ENCODE measurements at places on chromosomes 13 and 19.

DNA sequence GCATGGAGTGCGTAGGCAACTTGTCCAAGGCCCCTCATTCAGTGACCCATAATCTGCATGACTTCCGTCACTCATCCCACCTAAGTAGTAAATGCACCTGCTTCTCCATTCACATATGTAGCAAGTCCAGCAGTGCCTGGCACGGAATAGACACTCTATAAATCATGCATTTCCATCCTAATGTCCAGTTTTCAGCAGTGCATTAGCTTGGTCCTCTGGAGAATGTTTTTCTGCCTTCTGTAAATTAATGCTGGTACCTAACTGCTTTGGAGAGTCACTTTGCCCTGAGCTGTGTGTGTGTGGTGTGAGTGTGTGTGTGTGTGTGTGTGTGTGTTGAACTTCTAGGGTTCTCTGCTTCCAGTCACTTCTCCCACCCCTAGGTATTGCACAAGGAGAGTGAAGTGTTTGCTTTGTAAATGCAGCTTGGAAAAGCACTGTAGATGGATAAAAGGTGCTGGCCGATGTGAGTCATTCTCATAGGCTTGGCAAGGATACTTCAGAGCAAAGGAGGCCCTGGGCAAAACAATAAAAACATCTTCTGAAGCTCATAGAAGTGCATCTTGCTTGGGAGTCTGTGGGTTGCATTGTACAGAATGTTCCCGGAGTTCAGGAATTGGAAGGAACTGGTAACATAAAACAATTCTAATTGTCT lies 181.8 kb downstream of the KATNAL1 start:
- no peak for DNase-seq

DNA sequence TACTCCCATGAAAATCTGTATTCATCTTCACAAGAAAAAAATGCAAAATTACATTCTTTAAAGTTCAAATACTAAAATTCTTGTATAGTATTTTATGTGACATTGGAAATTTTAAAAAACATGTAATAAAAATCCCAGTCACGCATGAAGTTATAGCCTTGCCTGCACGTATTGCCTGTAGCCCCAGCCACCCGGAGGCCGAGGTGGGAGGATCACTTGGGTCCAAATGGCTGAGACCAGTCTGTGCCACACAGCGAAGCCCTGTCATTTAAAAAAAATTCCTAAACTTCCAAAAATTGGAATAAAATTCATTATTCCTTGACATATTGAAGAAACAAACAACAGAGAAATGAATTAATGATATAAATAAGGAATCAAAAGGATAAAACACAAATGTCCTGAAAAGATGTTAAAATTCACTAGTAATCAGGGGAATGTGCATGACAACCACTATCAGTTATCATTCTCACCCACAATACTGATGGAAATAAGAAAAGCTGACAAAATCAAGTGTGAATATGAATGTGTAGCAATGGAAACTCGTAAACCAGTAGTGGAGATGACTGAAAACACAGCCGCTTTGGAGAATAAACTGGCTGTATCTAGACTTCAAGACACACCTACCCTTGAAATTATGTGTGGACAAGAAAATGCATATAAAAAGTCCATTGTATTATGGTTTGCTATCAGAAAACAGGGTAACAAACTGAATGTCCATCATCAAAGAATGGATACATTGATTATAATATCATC lies 7.5 kb downstream of the CARD8 start:
- no peak for DNase-seq

GRCh38 chr19:10817291-10818038 lies 18.5 kb downstream of the TMED1 start:
- no peak for DNase-seq

GRCh38 chr19:38915329-38916321 lies 3.6 kb upstream of the CCER2 start:
- no peak for DNase-seq

DNA sequence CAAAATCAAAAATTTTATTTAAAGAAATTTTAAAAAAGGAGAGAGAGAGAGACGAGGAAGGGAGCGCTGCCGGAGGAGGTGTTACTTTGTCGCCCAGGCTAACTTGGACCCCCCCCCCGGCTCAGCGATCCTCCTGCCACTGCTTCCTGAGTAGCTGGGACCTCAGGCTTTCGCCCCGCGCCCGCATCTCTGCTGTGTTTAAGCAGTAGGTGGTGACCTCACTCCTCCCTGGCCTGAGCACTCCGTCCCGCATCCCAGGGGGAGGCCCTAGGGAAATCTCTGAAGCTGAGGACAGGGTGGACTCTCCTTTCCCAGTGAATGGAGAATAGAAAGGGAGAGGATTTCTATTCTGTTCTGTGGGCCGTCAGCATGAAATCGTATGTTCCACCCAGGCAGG lies 485 bp upstream of the ZNF845 start:
- DNase-seq = no peak

GRCh38 chr13:23687614-23688013 lies 117.4 kb downstream of the TNFRSF19 start:
- DNase-seq = no peak
